ENCODE measurements at places on chromosomes 12 and 14. TPM values are rescaled to one million over a fixed set of nuclear protein-coding genes. Genes with fewer than 3 reads are reported as not detected.
A peak's percentile ranks its signal among the peaks of the same experiment; 100 is the strongest.

DNA sequence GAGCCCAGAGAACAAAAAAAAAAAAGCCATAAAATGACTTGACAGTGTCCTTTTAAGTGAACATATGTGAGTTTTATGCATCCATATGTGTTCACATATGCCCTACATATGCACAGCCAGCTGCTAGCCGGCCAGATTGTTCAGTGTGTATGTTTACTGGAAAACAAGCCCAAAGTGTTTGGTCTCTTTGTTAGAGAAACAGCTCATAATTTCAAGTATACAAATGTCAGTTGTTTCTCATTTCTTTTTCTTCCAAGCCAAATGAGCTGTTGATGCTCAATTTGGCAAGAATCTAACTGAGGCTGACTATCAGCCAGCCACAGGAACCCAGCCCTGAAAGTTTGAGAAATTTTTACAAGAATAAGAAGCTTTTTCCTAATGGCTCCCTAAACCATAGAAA is 60.8 kb upstream of the TSPAN8 start:
- no peak for DNase-seq

DNA sequence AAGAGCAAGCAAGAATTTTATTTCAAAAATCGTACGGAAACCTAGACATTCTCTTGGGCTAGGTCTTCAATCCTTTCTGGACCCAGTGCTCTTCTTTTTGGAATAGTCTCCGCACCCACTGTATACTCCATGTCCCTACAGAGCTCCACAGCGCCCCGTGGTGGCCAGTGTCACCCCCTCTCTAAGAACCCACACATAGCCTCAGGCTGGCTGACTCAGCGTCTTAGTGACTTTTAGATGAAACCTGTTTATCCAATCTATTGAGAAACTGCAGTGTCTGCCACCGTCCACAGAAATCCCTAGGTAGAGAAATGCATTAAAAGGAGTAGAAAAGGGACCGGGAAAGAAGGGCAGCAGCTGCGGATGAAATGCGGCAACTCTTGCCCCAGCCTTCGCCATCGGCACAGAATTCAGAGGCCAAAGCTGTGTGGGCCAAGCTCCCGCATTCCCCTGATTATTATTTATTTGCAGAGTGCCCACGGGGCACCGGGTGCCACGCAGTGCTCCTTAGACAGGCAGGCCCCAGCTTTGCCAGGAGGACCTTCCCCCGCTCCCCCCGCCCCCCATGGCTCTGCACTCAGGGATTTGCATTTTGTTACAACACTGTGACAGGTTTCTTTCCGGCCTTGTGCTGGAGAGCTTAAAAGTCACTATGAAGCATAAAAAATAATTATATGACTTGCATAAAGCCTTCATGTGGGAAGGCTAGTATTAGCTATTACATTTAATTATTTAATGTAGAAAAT is 170.1 kb upstream of the FKBP4 start:
- peak; percentile 18 for DNase-seq

TGM1 gene
- total RNA-seq = 0.35 TPM

GRCh38 chr12:54014377-54015017 is 5.7 kb downstream of the HOXC8 start:
- no peak for DNase-seq

DNA sequence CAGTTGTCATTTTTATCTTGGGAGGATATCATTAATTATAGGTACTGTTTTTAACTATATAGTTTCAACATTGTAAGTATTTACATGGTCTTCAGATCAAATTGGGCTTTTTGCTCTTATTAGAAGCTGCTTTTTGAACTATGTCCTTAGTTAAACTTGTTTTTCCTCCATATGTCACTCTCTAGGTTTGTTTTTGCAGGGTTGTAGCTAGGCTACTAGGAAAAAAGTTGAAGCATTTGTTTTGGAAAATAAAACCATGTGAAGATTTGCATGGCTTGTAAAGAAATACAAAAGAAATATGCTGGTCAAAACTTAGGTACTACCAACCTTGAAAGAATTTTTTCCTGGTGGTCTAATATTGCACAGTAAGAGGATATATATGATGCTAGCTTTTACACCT is 3.4 kb downstream of the ARID2 start:
- DNase-seq = peak; percentile 23

DNA sequence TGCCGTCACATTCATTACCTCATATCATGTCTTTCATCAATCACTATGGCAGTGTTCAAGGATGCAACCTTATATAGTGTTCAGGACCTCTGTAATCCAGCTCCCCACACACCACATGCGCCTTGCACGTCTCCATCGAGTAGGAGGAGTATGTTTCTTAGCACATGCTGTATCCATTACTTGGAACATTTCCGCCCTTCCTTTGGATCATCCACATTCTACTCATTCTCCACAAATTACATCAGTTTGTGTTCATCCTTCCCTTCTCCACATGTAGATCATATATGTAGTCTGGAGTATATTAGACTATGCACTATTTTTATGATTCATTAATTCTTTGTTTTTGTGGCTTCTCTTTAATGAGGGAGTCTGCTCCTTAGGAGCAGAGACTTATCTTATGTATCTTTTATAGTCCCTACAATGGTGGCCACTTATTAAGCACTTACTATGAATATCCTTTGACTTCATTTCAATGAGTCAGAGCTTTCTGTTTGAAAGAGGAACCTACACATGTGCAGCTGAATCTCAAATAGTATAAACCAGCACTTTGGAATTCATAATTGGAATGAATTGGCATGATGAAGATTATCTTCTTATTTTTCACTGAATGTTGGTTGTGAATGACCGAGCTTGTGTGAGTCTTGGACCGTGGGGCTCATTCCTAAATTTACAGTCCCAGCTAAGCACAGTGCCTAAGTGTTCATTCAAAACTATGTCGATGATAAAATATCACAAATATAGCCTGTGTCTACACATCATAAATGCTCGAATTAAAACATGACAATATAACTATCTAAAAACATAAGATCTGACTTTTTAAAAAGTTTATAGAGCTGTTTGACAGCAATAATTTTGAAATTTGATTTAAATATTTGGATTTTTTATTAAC is 30.2 kb upstream of the NPAS3 start:
- DNase-seq = no peak

LAG3 gene
- total RNA-seq = not detected

DNA sequence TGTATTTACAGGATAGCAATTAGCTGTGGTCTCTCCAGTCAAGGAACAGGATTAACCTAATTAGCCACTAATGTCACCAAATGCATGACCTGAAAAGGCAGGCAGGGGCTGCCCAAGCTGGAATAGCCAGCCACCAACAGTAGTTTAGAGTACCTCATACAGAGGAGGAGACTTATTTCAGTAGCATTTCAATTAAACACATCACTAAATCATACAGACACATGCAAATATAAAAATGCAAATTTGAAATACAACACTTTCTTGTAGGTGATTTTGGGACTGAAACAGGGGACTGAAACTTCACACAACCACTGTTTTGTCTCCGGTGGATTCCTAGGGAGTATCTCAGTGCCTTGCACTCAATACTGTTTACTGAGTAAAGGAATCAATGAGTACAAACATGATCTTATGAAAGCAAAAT is 636 bp upstream of the IFNG-AS1 start:
- DNase-seq = no peak

GRCh38 chr12:43029971-43030370 is 440.4 kb upstream of the PRICKLE1 start:
- DNase-seq = no peak

All from cardiac muscle cell (in vitro differentiated cells and primary cell).